ENCODE measurements at places on chromosomes 4 and X. TPM values are rescaled to one million over a fixed set of nuclear protein-coding genes. Genes with fewer than 3 reads are reported as not detected.

HHIP gene
- total RNA-seq: 217 TPM

MAGEC2 gene
- not detected for total RNA-seq

SLAIN2 gene
- total RNA-seq: 30.1 TPM

GRIA3 gene
- not detected for total RNA-seq

ARHGEF6 gene
- 8.2 TPM for total RNA-seq

DNA sequence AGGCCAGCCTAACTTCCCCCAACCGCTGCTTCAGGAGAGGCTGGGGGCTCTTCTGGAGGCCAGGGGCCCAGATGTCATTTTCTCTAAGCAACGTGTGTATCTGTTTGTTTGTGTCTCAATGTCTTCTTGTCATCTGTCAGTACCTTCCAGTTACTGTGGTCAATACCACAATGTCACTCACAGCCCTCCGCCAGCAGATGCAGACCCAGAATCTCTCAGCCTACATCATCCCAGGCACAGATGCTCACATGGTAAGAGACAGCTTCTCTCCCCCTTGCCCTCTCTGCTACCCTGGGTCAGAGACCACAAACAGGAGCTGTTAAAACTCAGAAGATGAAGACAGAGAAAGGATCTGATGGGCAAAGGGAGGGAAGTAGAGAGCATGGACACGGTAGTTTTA, 5.0 kb downstream of the XPNPEP2 start:
- DNase-seq: no peak

- DNase-seq: no peak
Observed at GRCh38 chr4:102311407-102311806, 33.9 kb downstream of the SLC39A8 start.

GRCh38 chr4:114780205-114780604, 181.6 kb downstream of the UGT8 start:
- DNase-seq: no peak

- DNase-seq: no peak
Observed at GRCh38 chr4:168588916-168589531, 92.2 kb downstream of the PALLD start.

- no peak for DNase-seq
Observed at GRCh38 chr4:83093060-83093640, 21.4 kb downstream of the PLAC8 start.

DNA sequence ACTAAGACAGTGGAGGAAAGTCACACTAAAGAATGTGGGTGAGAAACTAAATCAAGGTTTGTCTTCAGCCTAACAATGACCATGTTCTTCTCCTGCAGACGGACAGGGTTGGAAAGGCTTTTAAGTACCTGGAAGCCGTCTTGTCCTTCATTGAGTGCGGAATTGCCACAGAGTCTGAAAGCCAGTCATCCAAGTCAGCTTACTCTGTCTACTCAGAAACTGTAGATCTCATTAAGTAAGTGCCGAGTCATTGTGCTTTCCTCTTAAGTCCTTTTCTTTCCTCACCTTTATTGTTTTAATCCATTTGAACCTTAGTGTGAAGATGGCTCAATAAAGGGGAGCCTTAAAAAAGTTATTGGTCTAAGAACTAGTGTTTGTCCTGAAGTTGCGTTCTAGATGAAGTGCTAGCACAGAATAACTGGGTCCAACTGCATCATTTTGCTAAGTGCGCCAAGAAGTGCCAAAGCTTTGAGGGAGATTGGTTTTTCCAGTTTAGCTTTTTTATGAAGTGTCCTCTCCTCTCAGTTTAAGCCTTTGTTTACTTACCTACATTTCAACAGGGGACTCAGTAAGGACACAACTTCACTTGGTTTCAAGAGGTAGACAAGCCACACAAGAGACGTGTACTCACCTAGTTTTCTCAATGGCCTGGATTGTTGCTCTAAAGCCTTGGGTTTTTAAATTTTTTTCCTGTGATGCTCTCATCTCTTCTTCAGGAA, 89.3 kb downstream of the KLHL8 start:
- DNase-seq: no peak

DNA sequence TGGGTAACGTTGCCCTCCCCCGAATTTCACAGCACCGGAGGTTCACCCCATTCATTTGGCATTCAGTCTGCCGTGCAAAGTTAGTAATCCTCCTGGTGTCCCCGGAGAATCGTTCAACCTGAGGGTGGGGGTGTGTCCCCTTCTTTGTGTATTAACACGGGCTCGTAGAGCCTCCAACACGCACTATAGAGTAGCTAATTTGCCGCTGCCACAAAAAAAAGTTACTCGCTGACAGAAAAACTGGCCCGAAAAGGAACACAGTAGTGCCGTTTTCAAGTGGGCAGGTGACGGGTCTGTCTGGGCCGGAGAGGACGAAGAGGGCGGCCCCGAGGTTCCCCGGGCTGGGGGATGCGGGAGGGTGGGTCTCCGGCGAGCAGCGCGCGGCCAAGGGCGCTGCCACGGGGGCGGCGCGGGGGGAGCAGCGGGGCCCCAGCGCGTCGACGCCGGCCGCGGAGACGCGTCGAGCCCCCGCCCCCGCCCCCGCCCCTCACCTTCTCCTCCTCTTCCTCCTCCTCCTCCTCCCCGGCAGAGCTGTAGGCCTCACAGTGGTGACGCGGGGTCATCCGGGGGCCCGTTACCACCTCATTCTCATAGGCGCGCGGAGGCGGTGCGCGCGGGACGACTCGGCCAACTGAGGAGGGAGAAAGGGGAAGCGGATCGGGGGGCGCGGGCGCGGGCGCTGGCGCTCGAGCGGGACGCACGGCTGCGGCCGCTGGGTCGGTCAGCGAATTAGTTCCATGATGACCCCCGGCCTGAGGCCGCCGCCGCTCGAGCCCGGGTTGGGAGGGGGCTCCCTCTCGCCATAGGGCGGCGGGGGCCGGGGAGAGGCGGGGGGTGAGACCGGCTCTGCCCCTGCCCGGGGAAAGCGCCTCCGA, 571 bp downstream of the CCNI start:
- DNase-seq: no peak

GRCh38 chr4:119032921-119033685, 102.5 kb upstream of the MYOZ2 start:
- DNase-seq: no peak
